ENCODE measurements at places on chromosomes 2 and 18.

DNA sequence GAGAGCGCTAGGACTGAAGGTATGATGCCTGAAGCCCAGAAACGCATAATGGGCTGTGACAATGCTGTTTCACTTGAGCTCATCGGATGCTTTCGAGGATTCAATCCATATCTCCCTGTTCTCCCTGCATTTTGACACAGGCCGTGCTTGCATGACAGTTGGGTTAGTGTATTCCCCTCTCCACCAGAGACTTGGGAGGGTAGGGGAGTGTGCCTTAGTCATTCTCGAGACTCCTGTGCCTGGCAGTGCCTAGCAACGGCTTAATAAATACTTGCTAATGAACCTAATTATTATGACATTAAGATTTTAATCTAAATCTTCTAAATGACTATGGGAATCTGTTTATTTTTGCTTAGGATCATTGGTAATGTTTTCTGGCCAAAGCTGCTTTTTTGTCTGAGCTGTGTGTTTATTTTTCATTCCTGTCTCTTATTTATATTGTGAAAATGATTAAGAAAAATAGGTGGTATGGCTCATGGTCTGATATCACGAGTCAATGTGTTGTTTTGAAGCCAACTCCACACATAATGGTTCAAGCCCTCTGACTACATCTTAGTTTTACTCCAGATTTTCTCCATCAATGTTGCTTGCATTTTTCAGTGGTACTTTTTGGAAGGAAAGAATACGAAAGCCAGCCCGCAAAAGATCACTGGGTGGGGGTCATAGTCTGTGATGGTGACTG, 61.3 kb downstream of the NEDD4L start:
- DNase-seq: no peak

DNA sequence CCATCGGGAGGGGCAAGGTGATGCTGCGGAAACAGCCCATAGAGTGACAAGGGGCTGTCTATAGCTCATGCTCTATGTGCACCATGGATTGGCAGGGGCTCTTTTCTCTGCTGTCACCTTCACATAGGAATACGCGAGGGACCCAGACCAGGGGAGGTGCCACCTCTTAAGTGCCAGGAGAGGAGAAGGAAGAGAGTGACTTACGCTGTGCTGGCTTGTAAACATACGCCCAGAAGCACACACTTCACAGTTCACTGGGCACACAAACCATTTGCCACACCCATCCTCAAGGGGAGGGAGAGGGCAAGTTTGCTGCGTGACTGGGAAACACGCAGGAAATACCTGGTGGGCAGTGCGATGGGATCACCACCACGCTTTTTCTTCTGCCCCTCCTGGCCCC, 65.1 kb upstream of the GPR45 start:
- no peak for DNase-seq

DNA sequence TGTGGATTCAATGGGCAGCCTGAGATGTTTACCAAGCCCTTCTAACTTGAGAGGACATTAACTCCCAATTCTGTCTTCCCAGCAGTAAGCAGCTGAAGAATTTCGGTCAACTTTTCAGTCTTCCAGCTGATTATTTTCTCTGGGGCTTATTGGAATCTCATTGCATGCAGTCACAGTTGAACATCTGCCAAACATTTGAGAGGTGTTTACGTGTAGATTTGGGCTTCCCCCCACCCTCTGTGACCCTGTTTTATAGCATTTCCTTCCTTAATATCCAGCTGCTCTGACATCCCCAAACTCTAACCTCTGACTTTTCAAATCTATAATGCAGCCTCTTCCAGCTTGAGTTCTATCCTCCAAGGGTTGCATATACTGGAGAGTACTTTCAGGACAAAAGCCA, 16.5 kb upstream of the VIT start:
- DNase-seq: no peak

- DNase-seq: peak; percentile 32
These were observed 263.9 kb downstream of the ALPK2 start for GRCh38 chr18:58364876-58365528.

DNA sequence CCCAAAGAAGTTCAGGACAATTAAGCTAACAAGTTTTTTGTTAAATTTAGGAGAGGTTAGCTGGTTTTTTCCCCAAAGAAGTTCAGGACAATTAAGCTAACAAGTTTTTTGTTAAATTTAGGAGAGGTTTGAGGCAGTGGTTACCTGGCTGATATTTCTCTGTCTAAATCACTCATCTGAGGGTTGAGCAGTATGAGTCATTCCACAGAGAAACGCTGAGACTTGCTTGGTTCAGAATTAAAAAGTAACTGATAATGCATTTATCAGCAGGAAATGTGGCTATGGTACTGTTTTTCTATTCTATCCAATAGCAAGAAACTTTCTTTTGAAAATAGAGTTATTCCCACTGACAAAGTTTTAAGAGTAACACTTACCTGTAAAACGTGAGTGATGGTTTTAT, 22.8 kb upstream of the KIDINS220 start:
- DNase-seq: no peak

DNA sequence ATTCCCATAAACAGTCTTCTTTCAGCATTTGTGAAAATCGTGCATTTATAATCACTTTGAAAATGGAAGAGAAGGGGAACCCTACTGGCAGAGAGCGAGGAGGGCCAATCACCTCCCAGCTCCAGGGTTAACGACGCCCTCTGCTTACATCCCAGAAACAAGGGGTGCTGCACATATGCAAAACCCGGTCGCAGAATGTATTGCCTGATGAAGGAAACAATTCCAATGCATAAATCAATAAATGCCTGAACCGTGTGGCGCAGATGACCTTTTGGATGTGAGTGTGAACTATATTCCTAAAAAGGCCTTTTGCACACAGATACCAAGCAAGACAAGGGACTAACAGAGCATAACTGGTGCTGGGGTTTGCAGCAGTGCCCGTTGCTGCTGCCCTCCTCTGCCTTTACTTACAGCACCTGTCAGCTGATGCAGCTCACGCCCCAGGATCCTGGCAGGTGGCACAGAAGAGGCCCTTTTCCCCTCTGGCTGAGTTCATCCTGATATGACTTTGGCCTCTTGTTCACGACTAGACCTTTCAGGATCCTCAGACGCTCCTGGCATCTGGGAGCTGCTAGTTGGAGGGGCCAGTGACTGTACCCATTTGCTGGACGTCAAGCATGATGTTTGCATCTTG, 67.8 kb downstream of the MYT1L start:
- no peak for DNase-seq

DNA sequence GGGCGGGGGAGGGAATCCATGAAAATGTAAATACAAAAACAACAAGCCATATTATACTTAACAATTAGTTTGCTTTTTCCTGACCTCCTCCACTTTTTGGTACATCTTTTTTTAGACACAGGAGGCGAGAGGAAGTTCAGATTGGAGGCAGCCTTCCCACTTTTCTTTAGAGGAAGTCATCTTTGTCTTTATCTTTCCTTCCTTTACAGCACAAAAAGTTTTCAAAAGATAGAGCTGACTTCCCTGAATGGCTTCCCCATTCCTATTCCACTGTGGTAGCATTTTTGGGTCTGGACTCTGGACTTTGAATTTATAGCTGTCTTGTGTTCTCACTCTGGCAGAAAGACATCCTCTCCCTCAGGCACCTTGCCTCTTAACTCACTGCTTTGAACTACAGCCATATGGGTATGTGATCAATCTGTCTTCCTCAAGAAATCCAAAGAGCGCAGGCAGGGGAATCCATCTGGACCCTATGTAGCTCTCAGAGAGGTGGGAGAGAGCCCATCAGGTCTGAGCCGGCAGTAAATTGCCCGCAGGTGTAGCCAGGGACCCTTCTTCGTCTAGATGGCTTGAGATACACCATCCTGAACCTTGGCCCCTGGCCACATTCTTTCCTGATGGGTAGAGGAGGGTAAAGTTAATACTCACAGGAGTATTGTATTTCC, 101.9 kb downstream of the AQP4 start:
- DNase-seq: no peak

DNA sequence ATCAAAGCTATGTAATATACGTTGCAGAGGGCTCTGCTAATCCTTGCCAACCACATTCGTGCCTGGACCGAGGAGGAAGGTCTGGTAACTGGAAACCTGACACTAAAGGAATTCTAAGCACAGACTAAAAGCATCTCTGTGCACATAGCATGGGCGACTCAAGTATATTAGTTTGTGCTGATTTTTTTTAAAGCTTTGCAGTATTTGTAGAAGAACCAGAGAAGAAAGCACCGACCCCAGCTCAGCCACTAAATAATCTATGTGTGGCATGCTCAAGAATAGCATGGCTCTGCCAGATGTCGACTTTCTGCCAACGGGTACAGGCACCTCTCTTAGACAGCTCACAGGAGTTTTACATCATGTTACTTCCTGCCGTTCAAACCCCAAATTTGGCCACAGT, 73.2 kb upstream of the NRP2 start:
- DNase-seq: no peak

GRCh38 chr2:201205515-201205849, 22.5 kb downstream of the CASP10 start:
- no peak for DNase-seq

DNA sequence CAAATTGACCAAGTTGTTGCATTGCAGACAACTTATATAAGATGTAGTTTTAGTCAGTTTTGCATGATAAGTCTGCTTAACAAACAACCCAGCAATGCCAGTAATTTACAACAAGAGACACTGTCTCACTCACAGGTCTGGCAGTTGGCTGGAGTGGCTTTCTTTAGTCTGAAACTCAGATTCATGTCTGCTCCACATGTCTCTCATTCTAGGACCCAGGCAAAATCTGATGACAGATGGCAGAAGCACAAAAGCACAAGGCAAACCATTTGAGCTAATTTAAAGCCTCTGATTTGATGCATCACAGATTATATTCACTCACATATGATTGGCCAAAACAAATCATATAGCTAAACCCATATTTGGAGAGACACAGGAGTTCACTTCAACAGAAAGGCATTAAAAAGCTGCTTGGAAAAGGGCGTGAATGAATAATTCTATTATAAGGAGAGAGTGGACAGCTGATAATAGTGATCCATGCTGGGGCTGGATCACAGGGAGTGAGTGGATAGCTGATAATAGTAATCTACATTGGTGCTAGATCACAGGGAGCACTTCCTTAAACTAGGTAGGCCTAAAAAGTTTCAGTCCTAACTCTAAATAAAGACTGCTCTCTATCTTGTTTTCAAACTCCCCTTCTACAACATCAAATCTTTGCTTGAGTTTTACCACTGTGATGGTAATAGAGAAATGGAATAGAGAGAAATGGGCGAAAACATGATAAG, 593.2 kb upstream of the ZNF804A start:
- DNase-seq: no peak

- DNase-seq: no peak
These were observed 80.7 kb downstream of the FHOD3 start for GRCh38 chr18:36378205-36378604.

DNA sequence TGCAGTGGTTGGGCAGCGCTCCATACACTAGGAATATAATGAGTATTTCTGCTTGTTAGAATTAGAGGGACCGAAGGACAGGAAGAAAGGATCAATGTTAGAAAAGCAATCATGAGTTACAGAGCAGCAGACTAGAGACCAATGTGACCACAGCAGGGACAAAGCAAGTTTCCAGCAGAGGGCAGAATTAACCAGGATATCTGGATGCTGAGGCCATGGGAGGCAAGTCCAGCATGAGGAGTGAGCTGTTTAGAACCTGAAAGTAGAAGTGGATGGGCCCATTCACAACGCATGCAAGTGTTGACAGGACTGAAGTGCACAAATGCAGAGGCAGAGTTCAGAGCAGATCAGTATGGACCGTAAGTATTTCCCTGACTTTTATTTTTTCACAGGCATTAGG, 910.4 kb upstream of the GYPC start:
- DNase-seq: peak; percentile 61

DNA sequence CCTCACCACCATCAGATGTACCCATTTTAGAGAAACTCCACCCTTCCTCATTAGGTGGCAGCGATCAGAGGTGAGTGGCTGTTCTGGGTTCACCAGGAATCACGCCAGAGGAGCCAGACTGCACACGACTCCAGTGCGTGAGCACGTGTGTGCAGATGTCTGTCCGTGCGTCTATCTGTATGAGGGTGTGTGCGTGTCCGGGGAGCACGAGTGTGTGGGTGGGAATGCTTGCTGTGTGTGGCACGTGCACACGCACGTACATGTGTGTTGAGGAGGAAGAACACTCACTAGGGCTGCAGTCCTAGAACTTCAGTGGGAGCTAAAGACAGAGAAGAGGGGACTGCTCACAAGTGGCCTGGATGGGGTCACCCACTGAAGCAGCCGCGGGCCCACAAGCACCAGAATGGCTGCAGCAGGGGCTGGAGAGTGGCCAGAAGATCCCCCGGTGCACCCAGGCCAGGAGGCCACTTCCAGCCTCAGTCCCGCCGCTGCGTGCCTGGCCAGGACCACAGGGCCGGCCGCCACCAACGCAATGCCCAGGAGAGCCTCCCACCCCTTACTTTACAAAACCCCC, 13.9 kb downstream of the HDAC4 start:
- DNase-seq: no peak

DNA sequence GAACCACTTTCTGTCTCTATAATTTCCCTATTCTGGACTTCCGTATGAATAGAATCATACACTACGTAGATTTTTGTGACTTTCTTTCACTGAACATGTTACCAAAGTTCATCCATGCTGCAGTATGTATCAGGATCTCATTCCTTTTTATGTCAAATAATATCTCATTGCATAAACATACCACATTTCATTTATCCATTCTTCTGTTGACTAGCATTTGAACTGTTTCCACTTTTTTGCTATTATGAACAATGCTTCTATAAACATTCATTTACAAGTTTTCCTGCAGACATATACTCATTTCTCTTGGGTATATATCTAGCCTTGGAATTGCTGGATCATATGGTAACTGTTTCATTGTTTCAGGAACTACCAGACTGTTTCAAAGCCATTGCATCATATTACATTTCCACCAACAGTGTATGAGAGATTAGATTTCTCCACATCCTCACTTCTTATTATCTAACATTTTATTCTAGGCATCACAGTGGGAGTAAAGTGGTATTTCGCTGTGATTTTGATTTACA, 186.2 kb downstream of the DYM start:
- DNase-seq: no peak

- no peak for DNase-seq
These were observed 114.0 kb downstream of the HIBCH start for GRCh38 chr2:190205657-190206056.

- no peak for DNase-seq
These were observed 1.2 kb downstream of the THAP4 start for GRCh38 chr2:241635756-241636155.

DNA sequence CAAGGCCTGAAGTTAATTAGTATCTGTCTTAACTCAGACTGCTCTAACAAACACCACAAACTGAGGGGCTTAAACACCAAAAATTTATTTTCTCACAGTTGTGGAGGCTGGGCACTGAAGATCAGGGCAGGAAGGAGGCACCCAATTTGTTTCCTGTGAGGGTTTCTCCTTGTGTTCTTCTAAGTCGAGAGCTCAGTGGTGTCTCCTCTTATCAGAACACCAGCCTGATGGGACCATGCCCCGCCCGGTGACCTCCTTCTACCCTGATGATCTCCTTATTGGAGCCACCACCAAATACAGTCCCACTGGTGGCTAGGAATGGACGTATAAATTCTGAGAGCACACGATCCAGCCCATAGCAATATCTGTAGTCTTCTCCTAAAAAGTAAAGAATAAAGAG, 20.5 kb downstream of the TMEM18 start:
- DNase-seq: no peak

GRCh38 chr2:193482557-193482956, 1287.8 kb upstream of the TMEFF2 start:
- DNase-seq: no peak

- DNase-seq: peak; percentile 80
These were observed 34.7 kb downstream of the NAPG start for GRCh38 chr18:10560452-10561045.

GRCh38 chr18:34592961-34593382, 117.1 kb upstream of the DTNA start:
- peak; percentile 58 for DNase-seq

All from ecto neural progenitor cell (in vitro differentiated cells).